A673 (cell line): ENCODE measurements at places on chromosomes 1 and 21. TPM values are rescaled to one million over a fixed set of nuclear protein-coding genes. Genes with fewer than 3 reads are reported as not detected.

Gene MRPL39
- 57.1 and 57.6 TPM in 2 replicates for total RNA-seq

DNA sequence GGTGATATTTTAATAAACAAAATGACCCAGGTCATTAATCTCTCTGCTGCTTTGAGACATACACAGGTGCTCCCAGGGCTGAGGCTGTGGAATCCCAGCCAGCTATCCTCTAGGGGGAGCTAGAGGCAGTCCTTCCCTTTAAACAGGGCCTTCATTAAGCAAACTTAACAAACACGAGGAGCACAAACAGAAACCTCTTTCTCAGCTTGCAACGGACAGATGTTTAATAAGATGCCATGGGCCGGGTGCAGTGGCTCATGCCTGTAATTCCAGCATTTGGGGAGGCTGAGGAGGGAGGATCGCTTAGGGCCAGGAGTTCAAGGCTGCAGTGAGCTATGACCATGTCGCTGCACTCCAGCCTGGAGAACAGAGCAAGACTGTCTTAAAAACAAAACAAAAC lies 106.7 kb downstream of the HIVEP3 start:
- DNase-seq, result peak; percentile 75

Gene GJB3
- total RNA-seq, result not detected in 2 replicates

DNA sequence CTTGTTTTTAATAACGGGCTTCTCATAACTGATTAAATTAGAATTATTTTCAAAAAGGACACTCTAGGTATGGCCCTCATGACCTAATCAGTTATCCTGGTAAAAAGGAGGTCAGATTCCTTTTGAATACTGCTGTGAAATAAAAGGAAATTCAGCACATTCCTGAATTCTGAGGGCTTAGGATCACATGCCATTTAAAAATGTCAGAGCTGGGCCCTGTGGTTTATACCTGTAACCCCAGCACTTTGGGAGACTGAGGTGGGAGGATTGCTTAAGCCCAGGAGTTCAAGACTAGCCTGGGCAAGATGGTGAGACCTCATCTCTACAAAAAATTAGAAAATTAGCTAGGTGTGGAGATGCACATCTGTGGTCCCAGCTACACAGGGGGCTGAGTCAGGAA lies 18.0 kb upstream of the RABGGTB start:
- DNase-seq, result no peak

DNA sequence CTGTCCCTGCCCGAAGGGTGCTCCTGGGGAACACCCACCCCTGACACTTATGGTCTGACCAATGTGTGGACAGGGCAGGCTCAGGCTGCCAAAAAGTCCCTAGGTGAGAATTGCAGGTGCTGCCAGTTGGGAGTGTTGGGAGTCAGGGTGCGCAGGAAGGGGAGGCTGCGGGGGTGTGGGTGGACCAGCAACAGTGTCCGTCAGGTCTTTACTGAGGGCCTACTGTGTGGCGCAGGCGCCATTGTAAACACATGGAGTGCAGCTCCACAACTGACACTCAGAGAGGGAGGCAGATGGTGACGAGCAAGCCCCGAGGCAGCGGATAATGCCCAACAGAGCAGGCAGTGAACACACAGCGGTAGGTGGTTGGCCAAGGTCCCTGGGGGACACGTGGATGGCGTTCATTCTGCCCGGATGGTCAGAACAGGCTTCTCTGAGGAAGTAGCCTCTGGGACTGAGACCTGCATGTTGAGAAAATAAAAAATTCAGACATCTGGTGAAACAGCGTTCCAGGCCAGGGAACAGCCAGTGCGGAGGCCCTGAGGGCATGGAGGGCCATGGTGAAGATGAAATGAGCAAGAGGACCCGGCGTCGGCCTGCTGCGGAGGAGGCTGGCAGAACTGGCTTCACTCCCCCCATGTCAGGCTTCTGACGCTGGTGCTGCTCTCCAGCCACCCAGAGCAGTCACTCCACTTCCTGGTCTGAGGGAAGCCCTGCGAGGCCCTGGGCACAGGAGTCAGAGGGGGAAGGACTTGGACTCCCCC lies 136.2 kb upstream of the ZBTB40 start:
- DNase-seq, result no peak

DNA sequence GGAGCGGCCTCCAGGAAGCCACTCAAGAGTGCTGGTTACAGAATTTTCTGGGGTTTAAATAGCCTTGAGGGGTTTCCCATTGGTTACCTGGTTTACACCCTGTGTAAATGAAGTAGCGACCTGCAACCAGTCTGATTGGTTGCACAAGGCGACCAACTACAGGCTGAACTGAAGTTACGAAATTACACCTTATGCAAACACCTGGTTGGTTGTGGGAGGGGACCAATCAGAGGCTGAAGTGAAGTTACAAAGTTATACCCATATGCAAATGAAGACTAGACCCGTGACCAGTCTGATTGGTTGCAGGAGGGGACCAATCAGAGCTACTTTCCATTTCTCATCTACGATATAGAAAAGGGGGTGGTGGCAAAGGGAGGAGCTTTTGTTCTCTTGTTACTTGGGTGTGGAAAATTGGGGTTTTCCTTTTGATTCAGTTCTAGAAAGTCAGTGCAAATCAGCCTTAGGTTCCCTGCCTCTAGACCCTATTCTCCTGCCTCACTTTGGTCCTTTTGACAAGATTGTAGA lies 22.2 kb upstream of the C1orf174 start:
- peak; percentile 57 for DNase-seq

Gene DEPDC1
- total RNA-seq, result 70.3 and 71.5 TPM in 2 replicates

GRCh38 chr21:44315691-44316203 lies 15.9 kb downstream of the PFKL start:
- no peak for DNase-seq

Gene PRKAA2
- total RNA-seq, result 0.11 and 0.20 TPM in 2 replicates

DNA sequence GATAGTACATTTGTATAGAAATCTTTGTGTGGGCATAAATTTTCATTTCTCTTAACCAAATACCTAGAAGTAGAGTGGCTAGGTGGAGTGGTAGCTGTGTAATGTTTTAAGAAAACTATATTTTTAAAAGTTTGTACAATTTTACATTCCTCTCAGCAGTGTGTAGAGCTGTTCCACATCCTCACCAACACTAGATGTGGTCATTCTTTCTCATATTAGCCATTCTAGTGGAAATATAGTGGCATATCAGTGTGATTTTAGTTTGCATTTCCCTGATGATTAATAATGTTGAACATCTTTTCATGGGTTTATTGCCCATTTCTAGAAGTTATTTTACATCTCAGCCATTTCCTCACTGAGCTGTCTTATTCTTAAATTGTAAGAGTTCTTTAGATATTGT lies 65.5 kb downstream of the ITSN1 start:
- no peak for DNase-seq

Gene HMCN1
- total RNA-seq, result 134 and 182 TPM in 2 replicates

Gene TNFRSF4
- total RNA-seq, result 0.80 and 1.5 TPM in 2 replicates

- no peak for DNase-seq
These were observed 76.5 kb upstream of the WDR26 start for GRCh38 chr1:224510880-224511645.

Gene FAM3B
- not detected in 2 replicates for total RNA-seq

- DNase-seq, result no peak
These were observed 536.8 kb downstream of the KCNT2 start for GRCh38 chr1:196071447-196071846.

Gene CLEC20A
- total RNA-seq, result not detected in 2 replicates

DNA sequence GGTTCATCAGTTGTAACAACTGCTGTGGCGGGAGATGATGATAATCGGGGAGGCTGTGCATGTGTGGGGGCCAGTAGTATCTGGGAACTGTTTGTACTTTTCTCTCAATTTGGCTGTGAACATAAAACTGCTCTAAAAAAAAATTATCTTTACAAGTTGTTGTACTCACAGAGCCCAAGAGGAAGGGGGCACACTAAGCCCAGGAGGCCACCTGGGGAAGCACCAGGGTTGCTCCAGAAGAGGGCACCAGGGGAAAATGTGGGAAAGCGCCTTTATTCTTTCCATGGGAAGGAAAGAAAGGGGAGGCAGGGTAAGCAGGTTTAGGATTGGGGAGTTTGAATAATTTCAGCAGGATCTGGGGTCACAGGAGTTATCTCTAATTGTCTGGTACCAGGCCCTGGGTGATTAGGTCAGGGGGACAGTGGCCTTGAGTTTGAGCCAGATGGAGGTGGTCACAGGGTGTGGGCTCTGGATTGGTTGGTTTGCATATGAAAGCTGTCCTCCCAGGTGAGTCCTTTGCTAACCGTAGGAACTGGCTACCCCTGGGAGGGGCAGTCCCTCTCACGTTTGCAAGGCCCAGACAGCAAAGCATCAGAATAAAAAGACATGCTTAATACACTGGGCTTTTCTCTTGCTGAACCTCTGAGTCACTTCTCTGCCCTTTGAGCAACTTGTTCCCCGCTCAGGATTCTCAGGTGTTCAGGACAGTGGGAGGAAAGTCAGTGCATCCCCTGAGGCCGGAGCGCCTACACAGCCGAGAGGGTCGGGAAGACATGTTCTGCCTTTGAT lies 11.2 kb downstream of the MYOC start:
- DNase-seq, result no peak

DNA sequence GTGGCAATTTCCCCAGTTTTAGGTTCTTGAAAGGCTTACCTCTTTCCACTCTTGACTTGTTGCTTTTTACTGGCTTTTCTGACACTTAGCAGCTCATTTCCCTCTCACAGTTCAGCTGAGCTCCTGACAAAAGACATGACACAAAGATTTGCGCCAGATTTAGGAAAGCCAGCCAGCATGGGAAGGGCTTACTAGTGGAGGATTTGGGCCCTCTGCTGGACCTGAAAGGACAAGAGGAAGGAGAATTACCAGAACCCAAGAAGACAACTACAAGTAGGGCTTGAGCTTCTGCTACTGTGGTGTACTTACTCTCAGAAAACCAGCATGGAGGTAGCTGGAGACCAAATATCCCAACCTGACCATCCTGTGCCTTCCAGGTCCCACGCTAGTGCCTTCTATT lies 784.5 kb downstream of the BRINP3 start:
- DNase-seq, result peak; percentile 33

Gene OPTC
- total RNA-seq, result not detected in 2 replicates

Gene ITGB2
- total RNA-seq, result 5.0 and 7.4 TPM in 2 replicates

DNA sequence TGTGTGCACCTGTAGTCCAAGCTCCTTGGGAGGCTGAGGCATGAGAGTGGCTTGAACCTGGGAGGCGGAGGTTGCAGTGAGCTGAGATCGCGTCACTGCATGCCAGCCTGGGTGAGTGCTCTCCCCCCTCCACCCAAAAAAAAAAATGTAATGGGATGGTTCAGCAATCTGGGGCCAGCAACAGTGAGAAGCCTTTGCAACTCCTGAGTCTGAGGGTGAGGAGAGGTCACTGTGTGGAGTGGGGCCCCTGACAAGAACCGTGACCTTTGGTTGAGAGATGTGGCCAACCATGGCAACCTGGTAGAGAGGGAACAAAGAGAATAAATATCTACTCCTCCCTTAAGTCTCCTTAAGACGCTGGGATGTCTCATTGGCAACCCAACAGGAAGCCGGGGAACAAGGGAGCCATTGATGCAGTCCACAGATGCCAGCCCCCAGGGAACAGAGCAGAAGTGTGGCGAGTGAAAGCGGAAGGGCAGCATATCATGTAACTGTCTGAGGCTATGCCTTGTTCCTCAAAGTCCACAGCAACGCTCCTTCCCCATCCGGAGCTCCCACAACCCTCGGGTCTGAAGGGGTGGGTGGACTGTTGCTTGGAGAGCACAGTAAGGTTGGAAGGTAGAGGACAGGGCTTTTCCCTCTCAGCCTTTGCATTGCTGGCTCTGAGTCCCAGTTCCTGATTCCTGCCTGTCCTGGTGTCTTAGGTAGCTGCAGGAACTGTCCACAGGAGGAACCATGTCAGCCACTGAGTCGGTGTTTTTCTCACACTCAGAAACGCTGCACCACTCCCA lies 8.3 kb downstream of the TRNP1 start:
- DNase-seq, result peak; percentile 62

Gene KCNJ9
- total RNA-seq, result not detected in 2 replicates

- no peak for DNase-seq
These were observed 115.6 kb upstream of the KIF26B start for GRCh38 chr1:245039196-245039595.
